ENCODE measurements at places on chromosomes 6 and 20. TPM values are rescaled to one million over a fixed set of nuclear protein-coding genes. Genes with fewer than 3 reads are reported as not detected.

HLA-DPA1 gene
- total RNA-seq, result 1.4 TPM

NEU1 gene
- 37.5 TPM for total RNA-seq

PTCRA gene
- not detected for total RNA-seq

ECT2L gene
- total RNA-seq, result under 0.01 TPM

TMEM14B gene
- total RNA-seq, result 114 TPM

DNAH8 gene
- total RNA-seq, result not detected

NKAIN4 gene
- not detected for total RNA-seq

PI16 gene
- not detected for total RNA-seq

RRBP1 gene
- 252 TPM for total RNA-seq

CPNE5 gene
- total RNA-seq, result under 0.01 TPM

KIF13A gene
- total RNA-seq, result 13.5 TPM

TFAP2A gene
- total RNA-seq, result 4.5 TPM

PRIM2 gene
- total RNA-seq, result 7.8 TPM

KCNK5 gene
- total RNA-seq, result not detected

NHLRC1 gene
- total RNA-seq, result 1.9 TPM

FOXQ1 gene
- not detected for total RNA-seq

ERMARD gene
- 14.1 TPM for total RNA-seq

PACSIN1 gene
- total RNA-seq, result not detected

PIM1 gene
- 38.3 TPM for total RNA-seq

GHRH gene
- not detected for total RNA-seq

UST gene
- 20.1 TPM for total RNA-seq

DDAH2 gene
- 32.1 TPM for total RNA-seq

SIRT5 gene
- 2.9 TPM for total RNA-seq

LCA5 gene
- 3.4 TPM for total RNA-seq

GTSF1L gene
- not detected for total RNA-seq

PDYN gene
- total RNA-seq, result not detected

ZSCAN12 gene
- total RNA-seq, result 2.0 TPM
